ENCODE measurements at places on chromosomes 13 and 19.

- no peak for DNase-seq
These were observed 402.8 kb downstream of the FGF9 start for GRCh38 chr13:22073718-22074117.

GRCh38 chr13:94239135-94239534 lies 240.3 kb downstream of the DCT start:
- no peak for DNase-seq

GRCh38 chr19:6800991-6801484 lies 28.5 kb downstream of the VAV1 start:
- peak; percentile 43 for DNase-seq

- DNase-seq = no peak
These were observed 3.9 kb downstream of the UPF3A start for GRCh38 chr13:114285166-114285808.

GRCh38 chr13:58300974-58301681 lies 669.6 kb downstream of the PCDH17 start:
- no peak for DNase-seq

GRCh38 chr19:1663852-1664251 lies 11.4 kb upstream of the TCF3 start:
- no peak for DNase-seq

GRCh38 chr13:33717775-33718174 lies 100.2 kb upstream of the RFC3 start:
- no peak for DNase-seq

GRCh38 chr13:35256459-35257148 lies 219.9 kb downstream of the MAB21L1 start:
- DNase-seq = no peak

DNA sequence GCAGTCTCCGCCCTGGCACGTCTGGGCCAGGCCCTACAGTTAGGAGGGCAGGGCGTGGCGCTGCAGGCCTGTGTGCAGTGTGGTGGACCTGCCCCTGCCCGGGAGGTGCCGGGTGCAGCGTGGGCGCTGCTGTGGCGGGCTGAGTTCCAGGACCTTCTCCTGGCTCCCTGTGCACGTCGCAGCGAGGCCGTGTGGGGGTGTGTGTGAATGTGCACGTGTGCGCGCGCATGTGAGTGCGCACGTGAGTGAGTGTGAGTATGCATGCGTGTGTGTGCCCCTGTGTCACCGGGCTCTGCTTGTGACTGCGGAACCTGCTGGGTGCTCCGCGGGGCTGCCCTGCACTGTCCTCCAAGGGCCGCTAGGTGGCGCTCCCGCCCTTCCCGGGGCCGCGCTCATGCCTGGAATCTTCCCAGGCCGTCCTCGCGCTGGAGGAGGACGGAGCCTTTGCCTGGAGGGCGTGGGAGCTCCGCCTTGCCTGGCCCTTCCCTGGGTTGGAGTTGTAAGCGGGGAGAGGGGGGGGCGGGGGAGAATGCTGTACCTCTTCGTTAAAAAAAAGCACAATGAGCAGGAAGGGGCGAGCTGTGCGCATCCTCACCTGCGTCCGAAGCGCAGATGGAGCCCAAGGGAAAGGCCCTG lies 79.3 kb downstream of the KDM4B start:
- DNase-seq = no peak

GRCh38 chr13:53848366-53848961 lies 819.9 kb downstream of the OLFM4 start:
- DNase-seq = no peak

GRCh38 chr19:44684892-44685863 lies 13.8 kb upstream of the CEACAM16 start:
- peak; percentile 83 for DNase-seq

GRCh38 chr19:15282311-15282705 lies 50.0 kb downstream of the BRD4 start:
- DNase-seq = no peak

DNA sequence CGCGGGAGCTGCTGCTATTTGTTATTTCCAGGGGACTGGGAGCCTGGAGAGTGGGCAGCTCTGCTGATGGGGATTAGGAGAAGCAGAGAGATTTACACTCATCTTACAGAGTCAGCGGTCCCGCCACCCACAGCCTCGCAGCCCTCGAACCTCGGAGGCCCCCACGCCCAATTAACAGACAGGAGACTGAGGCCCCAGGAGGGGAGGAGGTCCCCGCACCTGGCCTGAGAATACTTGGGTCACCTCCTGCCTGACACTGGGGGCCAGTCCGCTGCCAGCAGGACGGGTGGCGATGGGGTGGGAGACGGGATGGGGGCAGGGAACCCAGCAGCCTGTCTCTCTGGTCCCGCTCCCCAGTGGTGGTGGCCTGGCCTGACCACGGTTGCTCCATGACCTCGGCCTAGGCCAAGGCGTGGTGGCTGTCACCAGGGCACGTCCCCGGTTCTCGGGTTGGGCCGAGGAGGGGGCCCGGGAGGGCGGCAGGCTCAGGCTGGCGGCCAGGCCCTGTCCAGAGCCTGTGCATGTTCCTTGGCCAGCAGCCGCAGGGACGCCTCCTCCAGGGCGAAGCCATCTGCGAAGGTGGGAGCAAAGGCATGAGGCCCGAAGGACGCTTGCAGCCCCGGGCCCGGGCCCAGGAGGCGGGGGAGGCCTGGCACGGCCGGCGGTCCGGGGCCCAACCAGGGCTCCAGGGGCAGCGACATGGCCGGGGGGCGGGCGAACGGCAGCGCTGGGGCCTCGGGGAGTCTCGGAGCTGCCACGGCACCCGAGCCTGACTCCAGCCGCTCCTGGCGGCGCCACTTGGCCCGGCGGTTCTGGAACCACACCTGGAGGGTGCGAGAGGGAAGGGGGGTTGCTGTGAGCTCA lies 1.7 kb downstream of the RAX2 start:
- no peak for DNase-seq

GRCh38 chr19:17721821-17722220 lies 2.5 kb downstream of the MAP1S start:
- DNase-seq = no peak

DNA sequence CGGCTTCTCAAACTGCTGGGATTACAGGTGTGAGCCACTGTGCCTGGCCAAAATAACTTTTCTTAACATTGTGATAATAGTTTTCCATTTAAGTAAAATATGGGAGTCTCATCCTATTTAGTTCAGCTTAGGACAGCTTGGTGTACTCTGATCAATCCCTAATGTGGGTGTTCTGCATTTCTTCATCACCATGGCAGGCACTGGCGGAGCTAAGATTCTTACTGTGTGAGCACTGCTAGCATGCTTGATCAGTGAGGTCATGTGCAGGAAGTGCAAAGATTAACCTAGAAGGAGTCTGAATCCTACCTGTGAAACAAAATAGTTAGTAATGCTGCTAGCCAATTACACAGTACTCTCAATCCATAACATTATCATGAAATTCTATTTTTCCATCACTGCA lies 1684.2 kb upstream of the SLC10A2 start:
- DNase-seq = no peak

DNA sequence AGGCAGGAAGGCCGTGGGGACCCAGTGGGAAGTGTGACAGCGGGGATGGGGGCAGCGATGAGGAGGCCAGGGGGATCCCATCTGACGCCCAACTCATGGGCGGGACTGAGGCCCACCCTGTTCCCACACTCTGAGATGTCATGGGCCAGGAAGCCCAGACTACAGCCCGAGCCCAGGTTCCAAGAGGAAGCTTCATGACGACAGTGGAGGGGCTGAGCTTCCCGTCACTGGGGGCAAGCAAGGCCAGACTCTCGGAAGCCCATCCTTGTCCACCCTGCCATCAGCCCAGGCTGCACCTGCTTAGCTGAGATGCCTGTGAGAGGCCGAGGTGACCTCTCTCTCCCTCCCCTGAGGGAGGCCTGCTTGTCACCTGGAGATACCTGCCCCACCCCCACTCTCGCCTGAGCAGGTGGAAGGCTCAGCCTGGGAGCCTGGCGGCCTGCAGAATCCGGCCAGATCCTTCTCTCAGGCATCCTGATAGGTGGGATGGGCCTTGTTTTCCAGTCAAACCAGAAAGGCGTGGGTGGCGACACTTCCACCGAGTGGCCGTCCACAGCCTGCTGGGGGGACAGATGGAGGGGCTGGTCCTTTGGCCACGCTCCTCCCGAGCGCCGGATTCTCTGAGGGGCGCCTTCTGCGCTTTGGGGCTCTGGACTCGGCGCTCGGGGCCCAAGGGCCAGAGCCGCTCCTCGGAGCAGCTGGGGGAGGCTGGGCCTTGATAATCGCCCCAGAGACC lies 4.8 kb downstream of the ZBTB7A start:
- no peak for DNase-seq

DNA sequence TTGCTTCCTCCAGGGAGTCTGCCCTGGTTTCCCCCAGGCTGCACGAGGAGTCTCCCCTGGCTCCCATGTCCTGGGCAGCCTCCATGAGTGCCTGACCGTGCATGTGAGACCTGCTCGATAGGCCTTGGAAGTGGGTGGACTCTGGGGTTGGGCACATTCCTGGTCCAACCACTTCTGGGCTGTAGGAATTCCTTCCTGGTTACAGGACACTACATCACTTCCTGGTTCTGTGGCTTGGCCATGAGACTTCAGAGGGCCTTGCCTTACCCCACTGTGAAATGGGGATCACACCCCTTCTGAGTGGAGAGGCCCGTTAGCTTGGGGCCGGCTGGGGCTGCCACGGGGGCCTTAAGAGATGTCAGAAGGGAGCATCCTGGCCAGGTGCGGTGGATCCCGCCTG lies 4.0 kb upstream of the ZNF628 start:
- no peak for DNase-seq

DNA sequence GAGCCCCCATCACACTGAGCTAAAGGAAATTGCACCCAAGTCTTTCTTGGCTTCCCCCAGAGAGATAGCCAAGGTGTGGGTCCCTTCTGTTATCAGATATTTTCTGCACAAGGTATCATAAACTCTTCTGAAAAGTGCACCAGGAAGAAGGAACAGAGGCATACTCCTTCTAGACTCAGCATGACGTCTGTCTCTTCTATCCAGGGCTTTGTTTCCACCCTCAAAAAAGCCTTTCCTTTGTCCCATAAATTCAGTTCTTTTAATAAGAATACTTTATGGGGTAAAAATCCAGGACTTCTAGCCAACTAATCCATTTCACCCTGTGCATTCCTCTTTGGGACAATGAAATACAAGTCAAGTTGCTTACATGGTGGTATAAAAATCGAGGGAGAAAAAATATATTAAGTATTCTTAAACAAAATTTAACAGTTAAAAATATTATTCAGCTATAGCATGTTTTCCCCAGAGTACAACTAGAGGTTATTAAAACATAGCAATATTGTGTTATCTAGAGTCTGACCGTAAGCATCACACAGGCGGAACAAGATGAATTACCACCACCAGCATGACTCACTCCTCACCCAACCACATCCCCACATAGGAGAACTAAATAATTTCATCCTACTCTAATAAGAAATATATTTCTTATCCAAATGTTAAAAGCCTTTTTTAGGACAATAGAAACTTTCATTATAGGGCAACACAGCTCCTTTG lies 79.9 kb upstream of the GPC6 start:
- DNase-seq = no peak

GRCh38 chr19:52535771-52536447 lies 8.4 kb downstream of the ZNF808 start:
- no peak for DNase-seq

GRCh38 chr13:42367831-42368230 lies 95.9 kb downstream of the AKAP11 start:
- DNase-seq = no peak

- no peak for DNase-seq
These were observed 15.5 kb upstream of the ZNF835 start for GRCh38 chr19:56687031-56687430.

GRCh38 chr13:73623281-73623680 lies 510.9 kb downstream of the KLF12 start:
- no peak for DNase-seq

- no peak for DNase-seq
These were observed 45.2 kb downstream of the SOX21 start for GRCh38 chr13:94667190-94667589.

DNA sequence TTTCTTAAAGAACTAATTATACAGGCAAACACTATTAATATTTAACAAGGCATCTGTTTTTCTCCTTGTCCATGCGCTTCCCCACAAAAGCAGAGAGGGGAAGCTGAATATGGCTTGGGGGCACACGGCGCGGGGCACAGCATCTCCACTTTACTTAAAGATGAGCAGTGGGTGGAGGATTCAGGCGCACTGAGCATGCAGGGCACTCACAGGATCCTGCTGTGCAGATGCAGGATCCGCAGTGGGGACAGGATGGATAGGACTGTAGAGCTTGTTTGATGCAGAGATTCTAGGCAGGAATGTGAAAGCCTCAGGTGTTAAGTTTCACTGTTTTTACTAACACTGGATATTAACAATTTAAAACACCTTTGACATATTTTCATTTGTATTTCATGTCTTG lies 43.3 kb downstream of the ATP11A start:
- no peak for DNase-seq

- DNase-seq = no peak
These were observed 4.2 kb upstream of the RNF113B start for GRCh38 chr13:98181111-98181815.

GRCh38 chr13:80858131-80858530 lies 517.2 kb upstream of the SPRY2 start:
- no peak for DNase-seq

GRCh38 chr13:81001828-81002385 lies 661.0 kb upstream of the SPRY2 start:
- no peak for DNase-seq

- DNase-seq = no peak
These were observed 157.9 kb downstream of the PTPRS start for GRCh38 chr19:5182751-5183150.

- DNase-seq = no peak
These were observed 166.4 kb upstream of the SOX1 start for GRCh38 chr13:111900390-111901131.

DNA sequence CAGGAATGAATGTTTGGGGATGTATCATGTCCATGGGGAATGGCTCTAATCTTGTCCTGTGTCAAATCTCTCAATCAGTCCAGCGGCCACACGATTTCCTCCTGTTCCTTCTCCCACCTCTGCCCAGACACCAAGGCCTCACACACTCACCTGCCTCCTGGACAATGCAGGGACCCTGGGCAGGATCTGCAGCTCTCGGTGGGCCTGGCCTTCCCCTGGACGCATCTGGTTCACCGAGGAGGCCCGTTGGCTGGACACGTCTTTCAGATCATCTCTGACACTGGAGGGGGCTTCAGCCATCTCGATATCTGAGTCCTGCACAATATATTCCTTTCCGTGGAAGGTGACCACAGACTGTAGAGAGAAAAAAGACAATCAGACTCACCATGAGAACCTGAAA lies 21.4 kb downstream of the ZSCAN5C start:
- DNase-seq = no peak

- DNase-seq = no peak
These were observed 12.1 kb upstream of the DACH1 start for GRCh38 chr13:71879129-71879535.

GRCh38 chr19:55474269-55475265 lies 1.9 kb upstream of the ZNF628 start:
- peak; percentile 71 for DNase-seq
